Brain microvascular endothelial cell (primary cell): ENCODE measurements at places on chromosomes 16 and 17.

- no peak for DNase-seq
These were observed 7.5 kb upstream of the C16orf95 start for GRCh38 chr16:87324411-87325275.

- DNase-seq, result no peak
These were observed 6.0 kb upstream of the RBFOX3 start for GRCh38 chr17:79616801-79617200.

DNA sequence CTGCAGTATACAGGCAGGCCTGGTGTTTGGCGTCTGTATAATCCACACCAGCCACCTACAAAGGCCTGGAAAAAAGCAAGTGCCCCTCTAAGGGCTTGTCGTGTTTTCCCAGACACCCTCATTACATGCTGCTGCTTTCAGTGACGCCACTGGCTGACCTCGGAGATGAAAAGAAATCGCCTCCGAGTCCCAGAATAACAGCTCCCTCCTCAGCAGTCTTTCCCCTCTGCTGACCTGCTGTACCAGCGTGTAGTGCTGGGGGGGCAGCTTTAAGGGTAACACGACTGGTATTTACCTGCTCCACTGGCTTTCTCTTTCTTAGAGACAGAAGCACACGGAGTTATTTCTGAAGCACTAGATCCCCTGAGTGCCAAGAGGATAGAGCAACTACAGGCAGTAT is 296.8 kb downstream of the GRIN2A start:
- no peak for DNase-seq

GRCh38 chr17:6521586-6521985 is 34.8 kb downstream of the PITPNM3 start:
- no peak for DNase-seq

GRCh38 chr17:67818110-67819002 is 6.9 kb upstream of the BPTF start:
- DNase-seq, result no peak

GRCh38 chr17:6670571-6670970 is 19.0 kb downstream of the C17orf100 start:
- DNase-seq, result no peak

DNA sequence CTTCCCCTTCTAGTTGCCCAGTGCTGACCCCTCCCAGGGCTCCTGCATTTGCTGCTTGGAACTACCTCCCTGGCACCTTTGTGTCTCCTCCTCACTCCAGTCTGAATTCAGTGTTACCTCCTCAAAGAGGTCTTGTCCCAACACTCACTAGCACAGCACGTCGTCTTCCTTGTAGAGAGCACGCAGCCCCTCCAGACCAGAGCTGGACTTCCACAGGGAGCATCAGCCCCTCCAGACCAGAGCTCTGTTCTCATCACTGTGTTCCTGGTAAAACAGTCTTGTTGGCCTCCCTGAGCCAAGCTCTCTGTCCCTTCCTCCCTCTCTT is 27.8 kb upstream of the MGAT5B start:
- no peak for DNase-seq

GRCh38 chr17:39114723-39115122 is 36.7 kb downstream of the PLXDC1 start:
- no peak for DNase-seq

DNA sequence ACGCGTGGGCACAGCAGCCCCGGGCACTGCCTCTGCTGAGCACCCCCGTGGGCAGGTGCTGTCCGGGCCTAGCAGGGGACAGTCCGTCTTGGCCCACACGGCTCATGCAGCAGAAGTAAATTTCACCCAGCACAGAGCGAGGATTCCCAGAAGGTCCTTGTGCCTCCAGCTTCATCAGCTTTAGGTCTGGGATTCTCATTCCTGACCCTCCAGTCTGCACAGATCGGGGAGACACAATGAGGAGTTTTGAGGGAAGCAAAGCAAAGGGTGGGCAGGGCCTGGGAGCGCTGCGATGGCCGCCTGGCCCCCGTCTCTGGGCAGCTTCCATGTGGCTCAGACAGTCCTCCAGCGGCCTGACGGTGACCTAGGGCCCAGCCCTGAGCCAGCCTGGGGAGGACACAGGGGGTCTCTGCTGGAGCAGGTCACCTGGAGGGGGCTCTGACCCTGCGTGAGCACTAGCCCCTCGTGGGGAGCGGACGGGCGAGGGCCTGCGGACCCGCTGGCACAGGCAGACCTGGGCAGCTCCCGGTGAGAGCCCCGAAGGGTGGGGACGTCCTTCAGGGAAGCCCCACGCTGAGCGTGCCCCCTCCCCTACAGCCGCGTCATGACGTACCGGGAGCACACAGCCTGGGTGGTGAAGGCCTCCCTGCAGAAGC is 30.7 kb upstream of the CHMP6 start:
- DNase-seq, result no peak

DNA sequence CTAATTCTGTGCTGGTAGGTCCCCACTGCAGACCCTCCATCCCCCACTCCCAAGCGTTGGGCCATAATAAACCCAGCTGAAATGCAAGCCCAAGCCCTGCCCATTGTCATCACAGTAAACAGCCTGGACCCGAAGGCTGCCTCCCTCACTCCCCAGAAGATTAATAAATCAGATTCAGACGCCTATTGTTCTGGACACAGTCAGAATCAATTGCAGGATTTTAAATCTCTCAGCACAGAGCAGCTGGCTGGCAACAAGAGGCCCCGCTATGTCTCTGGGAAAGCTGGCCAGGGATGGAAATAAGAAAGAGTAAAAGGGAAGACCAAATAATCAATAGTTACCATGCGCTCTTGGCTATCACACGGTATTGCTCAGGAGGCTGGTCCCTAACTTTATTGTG is 93.9 kb downstream of the C17orf67 start:
- DNase-seq, result no peak

DNA sequence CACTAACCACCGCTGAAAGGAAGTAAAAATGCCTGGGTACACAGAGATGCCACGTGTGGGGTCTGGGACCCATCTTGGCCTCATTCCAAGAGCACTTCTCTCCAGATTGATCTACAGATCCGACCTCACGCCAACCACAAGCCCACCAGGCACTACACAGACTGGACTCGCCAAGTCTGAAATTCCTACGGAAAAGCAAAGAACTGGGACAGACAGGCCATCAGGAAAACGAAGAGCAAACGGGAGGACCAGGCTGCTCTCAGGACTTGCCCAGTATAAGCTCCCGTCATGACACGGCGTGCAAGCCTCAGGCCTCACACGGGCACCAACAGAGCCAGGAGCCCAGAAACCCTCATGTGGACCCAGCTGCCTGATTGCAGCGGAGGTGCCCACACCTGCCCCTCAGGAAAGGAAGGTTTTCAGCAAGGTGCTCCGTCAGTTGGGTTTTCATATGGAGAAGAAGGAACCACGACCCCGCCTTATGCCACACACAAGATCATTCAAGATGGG is 20.1 kb upstream of the C16orf95 start:
- DNase-seq, result no peak

- no peak for DNase-seq
These were observed 26.4 kb downstream of the HNF1B start for GRCh38 chr17:37718324-37719048.

DNA sequence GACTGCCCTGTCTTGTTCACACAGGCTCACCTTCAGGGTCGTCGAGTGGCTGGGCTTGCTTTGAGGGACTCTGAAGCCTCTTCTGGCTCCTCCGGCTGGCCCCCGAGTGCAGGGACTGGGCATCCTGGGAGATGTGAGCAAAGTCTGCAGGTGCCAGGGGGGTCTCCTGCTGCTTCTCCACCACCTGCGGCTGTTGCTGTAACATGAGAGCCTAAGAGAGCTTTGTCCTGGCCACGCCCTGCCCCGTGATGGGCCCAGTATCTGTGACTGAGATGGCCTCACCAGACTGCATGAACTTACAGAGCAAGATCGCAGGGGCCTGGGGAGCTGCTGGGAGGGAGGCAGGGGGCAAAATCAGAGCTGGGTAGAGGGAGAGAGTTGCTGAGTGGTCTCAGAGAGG is 12.5 kb downstream of the ERN2 start:
- DNase-seq, result no peak
